ENCODE measurements at places on chromosomes 2 and 18.

GRCh38 chr2:218806346-218806978 lies 24.5 kb downstream of the CYP27A1 start:
- no peak for DNase-seq

DNA sequence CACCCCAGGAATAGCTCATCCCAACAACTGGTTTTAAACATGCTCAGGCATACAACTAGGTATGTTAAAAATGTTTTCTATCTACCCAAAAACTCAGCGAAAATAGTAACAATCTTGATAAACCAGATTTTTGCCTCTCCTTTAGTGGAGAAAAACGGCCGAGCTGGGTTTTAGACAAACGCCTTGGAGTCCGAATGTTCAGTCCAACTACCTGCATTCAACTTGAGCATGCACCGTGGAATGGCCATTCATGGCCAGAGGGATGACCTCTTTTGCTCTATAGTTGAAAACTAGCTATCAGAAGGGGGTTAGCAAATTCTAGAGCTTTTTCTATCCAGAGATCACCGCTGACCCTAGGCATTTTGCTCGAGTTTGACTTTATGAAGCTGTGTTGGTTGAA lies 30.8 kb downstream of the PDIA6 start:
- no peak for DNase-seq

DNA sequence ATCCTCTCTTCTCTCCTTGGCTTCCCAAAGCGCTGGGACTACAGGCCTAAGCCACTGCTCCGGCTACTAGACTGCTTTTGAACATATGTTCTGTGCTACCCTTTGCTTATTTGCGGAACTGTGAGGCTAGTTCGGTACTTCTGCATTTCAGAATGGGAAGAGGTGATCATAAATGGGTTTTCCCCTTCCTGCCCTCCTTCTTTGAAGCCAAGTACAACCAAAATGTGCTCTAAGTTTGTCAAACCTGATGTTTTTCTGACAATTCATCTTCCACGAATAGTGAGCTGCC lies 1.7 kb upstream of the ESCO1 start:
- no peak for DNase-seq

DNA sequence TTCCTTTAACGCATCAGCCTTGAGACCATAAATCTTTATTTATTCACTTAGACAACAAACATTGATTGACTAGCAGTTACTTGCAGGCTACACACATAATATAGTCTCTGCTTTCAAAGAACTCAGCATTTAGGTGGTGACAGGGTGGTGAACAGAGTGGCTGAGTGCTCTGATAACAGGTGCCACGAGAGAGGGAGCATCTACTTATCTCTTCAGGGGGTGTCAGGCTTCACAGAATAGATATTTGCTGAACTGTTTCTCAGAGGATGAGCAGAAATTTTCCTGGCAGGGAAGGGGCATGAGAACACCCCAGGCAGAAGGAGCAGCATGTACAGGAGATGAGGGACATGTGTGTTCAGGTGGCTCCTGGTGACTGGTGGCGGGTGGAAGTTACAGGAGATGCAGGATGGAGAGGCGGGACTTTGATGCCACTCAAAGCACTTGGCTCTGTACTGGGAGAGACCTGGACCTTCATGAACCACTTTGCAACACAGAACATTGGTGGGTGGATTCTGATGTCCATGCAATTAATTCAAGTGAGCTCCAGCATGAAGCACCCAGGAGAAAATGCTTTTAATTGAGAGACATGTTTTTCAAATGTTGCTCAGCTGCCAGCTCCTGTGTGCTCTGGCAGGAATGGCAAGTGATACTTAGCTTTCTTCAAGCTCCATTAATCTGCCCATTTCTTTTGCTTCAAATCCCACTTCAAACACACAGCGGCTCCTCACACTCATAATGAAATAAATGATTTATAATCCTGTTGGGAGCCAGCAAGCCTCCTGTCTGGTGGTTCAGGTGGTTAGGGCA lies 248.9 kb downstream of the MYCN start:
- no peak for DNase-seq

DNA sequence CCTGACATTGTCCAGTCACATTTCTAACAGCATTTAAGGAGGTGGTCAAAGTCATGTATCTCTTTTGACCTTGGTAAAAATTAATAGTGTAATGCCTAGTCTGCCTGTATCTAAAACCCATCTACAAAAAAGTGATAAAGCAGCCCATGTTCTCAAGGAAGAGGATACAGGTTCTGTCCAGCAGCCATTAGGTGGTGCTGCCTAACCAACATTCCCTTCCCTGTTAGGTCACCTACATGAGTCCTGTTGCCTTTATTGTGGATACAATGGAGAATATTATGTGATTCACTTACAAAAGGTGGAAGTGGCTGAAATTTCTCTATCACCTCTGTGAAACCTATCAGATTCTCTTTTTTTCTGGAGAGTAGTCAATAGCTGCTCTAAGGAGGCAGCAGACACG lies 52.5 kb downstream of the AQP4 start:
- DNase-seq: no peak

GRCh38 chr2:69600425-69600824 lies 43.1 kb downstream of the AAK1 start:
- no peak for DNase-seq

GRCh38 chr2:62016957-62017356 lies 111.5 kb downstream of the COMMD1 start:
- no peak for DNase-seq

DNA sequence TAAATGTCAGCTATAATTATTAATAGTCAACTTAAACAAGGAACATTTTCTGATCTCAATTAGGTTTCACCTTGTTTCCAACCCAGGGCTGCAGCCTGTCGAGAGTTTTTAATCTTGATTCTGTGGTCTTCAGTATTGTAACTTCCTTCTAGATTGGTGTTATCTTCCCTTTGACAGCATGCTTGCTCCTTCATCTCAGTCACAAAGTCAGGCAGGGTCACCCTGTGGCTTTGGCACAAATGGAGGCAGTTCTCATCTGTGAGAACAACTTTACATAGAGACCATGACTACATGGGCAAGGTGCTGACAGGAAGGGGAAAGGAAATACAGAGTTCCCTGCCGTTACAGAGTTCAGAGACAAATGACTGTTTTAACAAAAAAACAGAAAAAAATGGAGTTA lies 50.5 kb downstream of the HNRNPLL start:
- DNase-seq: no peak

GRCh38 chr2:171281110-171281509 lies 120.4 kb upstream of the TLK1 start:
- no peak for DNase-seq

- DNase-seq: peak; percentile 26
Measured at GRCh38 chr2:108449410-108450130, 564 bp downstream of the GCC2 start.

DNA sequence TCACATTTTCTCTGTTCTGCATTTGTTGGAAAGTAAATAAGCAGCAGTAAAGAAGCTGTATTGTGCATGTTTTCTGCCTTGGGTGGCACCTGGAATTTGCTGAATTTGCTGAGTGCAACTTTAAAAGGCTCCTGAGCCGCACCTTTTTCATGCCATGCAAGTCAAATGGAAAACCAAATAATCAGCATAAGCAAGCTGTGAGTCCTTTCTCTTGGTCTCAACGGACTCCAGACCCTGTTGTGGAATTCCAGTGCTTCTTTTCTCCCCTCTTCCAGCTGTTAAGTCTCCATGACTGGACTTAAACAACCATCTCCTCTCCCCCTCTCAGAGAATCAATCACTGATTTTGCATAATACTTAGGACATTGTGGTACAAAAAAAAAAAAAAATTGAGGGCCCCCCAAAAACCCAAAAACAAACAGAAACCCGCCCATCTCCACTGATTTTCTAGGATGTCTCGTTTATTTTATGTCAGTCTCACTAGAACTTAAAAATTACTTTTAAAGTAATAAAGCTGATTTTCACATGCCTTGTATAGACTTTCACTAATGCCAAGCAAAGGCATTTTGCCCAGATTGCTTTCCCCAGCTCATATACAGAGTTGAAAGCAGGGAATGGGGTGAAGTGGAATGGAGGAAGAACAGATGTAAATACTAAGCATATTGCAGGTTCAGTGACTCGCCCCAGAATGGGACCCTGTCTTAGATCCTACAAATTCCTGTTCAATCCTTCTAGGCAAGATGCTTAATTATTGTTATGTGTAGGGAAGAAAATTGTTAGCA lies 5.1 kb upstream of the CETN1 start:
- DNase-seq: no peak

DNA sequence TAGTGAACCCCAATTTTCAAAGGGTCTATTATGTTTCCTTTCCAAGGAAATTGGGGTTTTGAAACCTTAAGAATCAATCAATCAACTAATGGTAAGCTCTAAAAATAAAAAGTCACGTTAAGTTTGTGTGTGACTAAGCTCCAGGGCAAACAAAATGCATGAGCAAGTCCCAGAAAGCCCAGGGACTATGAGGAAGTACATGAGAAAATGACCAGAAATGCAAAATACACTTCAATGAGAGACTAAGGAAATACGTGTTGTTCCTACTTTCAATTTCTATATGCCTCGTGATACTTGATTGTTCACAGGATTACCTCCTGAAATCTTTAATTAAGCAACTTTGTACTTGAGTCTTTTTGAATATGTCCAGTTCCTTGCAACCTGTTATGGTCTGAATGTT lies 684.4 kb upstream of the SYT4 start:
- DNase-seq: no peak

DNA sequence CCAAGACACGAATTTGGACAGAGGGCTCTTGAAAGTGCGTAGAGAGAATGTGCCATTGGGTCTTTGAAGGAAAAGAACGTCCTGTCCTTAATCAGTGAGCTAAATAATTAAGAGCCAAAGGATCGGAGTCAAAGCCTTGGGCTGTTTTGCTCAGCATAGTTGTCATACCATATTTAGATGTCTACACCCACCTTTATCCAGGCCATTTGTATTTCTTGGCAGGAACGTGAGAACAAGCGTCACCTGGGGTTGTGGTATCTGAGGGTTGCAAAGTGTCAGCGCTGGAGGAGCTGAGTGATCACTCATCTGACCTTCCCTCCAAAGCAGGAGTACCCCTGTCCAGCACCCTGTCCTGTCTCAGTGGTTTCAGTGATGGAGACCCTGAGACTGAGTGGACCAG lies 4.5 kb downstream of the LPIN1 start:
- no peak for DNase-seq

GRCh38 chr2:71849111-71849510 lies 298.6 kb downstream of the CYP26B1 start:
- no peak for DNase-seq

- DNase-seq: no peak
Measured at GRCh38 chr18:59927246-59927825, 27.5 kb downstream of the PMAIP1 start.

GRCh38 chr2:64277101-64277849 lies 133.1 kb upstream of the PELI1 start:
- DNase-seq: no peak

- no peak for DNase-seq
Measured at GRCh38 chr2:2926009-2926857, 451.4 kb downstream of the EIPR1 start.

DNA sequence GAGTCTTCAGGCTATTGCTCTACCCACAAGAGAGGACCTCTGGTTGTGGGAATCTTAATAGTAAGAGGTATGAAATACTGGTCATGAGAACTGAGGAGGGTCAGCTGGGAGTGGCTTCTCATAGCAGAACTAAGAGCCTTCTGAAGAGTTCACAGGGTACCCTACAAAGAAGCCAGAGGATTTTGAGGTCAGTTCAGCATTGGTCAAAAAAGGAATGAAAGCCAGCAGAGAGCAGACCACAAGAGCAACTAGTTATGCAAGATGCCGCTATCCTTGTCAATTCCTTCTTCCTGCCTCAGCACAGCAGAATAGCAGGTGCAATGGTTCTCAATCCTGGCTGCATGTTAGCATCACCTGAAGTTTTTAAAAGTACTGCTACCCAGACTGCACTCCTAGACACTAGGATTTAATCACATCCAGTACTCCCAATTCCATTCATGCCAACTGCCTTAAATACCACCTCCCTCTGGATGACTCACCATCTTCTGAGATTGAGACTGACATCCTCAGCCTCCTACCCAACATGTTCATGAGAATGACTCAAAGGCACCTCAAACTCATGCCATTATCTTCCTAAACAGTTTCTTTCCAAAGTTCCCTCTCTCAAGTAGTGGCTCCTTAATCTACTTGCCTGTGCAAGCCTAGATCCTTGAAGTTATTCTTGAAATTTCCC lies 81.0 kb upstream of the RBMS1 start:
- DNase-seq: no peak

GRCh38 chr2:234289834-234290590 lies 206.9 kb downstream of the ARL4C start:
- peak; percentile 29 for DNase-seq

GRCh38 chr18:79506191-79507075 lies 110.7 kb downstream of the NFATC1 start:
- DNase-seq: no peak

DNA sequence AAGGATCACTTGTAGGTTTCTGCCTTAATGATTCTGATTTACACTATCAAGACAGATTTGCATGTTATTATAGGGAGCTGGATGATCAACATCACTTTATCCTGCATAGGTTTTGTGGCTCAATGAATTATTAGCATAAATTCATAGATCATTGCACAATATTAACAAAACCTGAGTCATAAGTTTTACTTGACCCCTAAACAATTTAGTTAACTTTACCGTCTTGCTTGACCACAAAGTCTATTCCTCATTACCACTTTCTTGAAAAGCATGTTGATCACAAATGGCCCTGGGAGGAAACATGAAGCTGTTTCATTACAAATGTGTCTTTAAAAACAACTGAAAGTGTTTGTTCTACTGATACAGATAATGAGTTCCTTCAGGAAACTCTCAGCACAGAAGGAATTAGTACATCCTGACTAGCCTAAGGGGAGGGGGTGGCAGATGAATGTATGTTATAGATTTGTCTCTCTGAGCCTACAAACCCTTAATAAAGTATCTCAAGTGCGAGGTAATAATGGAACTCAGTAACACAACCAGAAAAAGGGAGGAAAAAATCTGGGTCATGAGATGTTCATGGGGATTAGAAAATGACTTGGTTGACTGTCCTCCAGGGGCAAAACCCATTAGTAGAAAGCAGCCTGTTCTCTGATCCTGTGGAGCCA lies 303.4 kb downstream of the PIK3C3 start:
- no peak for DNase-seq

DNA sequence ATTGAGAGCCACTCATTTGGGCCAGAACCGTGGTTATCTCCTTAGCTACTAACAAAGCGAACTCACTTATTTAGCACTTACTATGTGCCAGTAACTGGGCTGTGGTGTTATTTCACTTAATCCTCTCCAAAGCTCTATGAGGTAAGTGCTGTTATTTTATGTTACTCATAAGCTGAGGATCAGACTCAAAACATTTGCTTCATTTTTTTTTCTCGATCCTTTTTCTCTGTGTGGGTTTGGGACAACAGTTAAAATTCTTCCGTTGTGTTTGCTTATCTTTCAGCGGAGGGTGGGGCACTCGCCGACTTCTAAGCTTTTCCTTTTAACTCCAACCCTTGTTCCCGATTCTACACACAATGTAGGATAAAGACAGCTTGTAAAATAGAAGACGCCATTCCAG lies 52.8 kb downstream of the TMEM178A start:
- no peak for DNase-seq

DNA sequence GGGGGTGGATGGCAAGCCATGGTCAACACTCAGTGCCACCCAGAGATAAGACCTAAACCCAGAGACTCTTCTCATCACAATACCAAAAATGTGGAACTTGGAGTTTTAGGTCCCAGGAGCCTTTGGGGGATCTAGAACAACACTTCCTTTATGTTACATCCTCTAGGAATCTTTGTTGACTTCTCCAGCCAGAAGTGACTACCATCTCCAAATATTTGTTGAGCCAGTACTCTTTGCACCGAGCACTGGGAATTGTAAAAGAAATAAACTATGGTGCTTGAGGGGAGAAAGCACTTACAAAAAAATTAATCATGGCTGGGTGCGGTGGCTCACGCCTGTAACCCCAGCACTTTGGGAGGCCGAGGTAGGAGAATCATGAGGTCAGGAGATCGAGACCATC lies 120.0 kb upstream of the TMEM200C start:
- no peak for DNase-seq

Measured in effector CD4-positive, alpha-beta T cell (primary cell).